ENCODE measurements at places on chromosomes 2 and 18.

GRCh38 chr18:24209558-24209957 lies 70.7 kb downstream of the CABYR start:
- no peak for DNase-seq

GRCh38 chr18:47264308-47264700 lies 12.8 kb upstream of the SKOR2 start:
- no peak for DNase-seq

DNA sequence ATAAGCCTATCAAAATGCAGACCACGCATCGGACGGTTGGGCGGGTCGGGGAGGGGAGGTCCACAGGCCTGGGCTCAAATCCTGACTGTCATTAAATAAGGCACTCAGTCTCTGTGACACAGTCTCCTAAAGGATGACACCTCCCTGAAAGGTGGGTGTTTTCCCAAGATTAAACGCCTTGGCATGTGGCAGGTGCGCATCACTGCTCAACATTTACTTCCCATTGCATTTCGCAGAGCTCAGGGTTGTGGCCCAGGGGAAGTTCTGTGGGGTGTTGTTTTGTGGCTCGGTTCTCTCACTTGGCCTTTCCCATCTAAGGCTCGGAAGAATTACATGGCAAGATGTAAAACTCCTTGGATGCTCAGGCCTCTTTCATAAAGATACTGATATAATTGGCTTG lies 107.4 kb downstream of the NCK2 start:
- no peak for DNase-seq

- DNase-seq = no peak
Observed at GRCh38 chr18:24108641-24109040, 30.2 kb upstream of the CABYR start.

- DNase-seq = no peak
Observed at GRCh38 chr2:88144914-88145497, 17.1 kb upstream of the FABP1 start.

- no peak for DNase-seq
Observed at GRCh38 chr2:176494949-176495353, 225.7 kb downstream of the MTX2 start.

GRCh38 chr2:105915005-105915558 lies 170.4 kb downstream of the NCK2 start:
- no peak for DNase-seq

GRCh38 chr2:188956961-188957360 lies 17.2 kb upstream of the COL3A1 start:
- no peak for DNase-seq

- no peak for DNase-seq
Observed at GRCh38 chr2:236861944-236862343, 223.7 kb upstream of the COPS8 start.

- no peak for DNase-seq
Observed at GRCh38 chr2:5359397-5359796, 332.8 kb upstream of the SOX11 start.

GRCh38 chr18:8217051-8217564 lies 392.1 kb upstream of the RAB12 start:
- no peak for DNase-seq

GRCh38 chr2:102366406-102367112 lies 11.0 kb downstream of the IL18R1 start:
- DNase-seq = peak; percentile 37

DNA sequence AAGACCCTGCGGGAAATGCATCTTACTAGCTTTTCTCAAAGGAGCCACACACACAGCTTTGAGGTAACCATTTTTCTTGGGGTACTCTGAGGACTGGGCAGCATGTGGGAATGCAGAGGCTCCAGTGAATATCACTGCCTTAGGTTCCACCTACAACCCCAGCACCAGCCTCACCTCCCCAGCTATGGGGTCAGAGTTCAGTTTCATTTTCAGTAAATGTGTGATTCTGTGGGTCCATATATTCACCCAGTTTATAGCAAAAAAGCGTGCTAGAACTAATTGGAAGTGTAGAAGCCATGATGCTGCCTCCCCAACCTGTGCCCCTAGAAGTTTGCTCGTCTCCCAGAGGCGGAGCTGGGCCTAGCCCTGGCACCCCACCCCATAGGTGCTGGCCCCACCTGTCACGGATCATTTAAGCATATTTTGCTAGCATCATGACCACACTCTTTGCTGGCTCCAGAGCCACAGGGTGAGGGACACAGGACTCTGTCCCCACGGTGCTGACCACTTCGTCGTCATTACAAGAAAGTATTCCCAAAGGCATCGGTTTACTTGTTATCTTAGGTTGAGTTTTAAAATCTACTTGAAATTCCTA lies 57.7 kb downstream of the SH3RF3 start:
- DNase-seq = no peak

- DNase-seq = no peak
Observed at GRCh38 chr2:17634997-17635396, 94.5 kb downstream of the VSNL1 start.

DNA sequence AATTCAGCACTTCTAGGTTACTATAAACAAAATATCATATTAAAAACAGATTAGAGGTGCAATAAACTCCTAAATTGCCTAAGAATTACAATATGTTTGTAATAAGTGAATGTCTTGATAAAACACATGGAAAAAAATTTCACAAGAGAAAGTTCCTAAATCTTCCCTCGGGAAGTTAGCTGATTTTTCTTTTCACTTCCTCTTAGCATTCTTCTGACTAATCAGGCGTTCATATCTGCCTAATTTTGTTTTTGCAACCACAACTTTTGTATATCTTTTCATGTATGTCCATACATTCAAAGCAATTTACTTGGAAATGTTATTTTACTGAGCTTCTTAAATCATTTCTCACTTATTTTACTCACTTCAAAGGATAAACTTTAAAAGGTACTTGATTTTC lies 88.5 kb downstream of the RTTN start:
- no peak for DNase-seq

DNA sequence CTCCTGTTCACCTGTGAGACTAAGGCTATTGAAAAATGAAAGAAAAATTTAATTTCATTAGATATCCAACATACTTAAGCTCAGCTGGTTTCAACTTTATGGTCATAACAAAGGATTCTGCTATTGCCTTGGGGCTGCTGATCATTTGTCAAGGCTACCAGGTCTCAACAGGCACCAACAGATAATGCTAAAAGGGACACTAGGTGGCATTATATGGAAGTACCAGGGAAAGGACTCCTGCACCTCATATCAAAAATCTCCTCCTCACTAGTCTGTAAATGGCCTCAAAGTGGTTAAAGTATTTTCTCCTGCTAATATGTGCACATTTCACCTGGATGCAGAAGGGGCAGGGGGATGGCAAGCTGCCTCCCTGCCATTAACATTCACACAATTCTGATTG lies 167.9 kb upstream of the REG3A start:
- DNase-seq = no peak

- no peak for DNase-seq
Observed at GRCh38 chr2:207897541-207898353, 127.6 kb downstream of the PLEKHM3 start.

GRCh38 chr2:211800001-211800400 lies 738.6 kb downstream of the ERBB4 start:
- DNase-seq = no peak

- DNase-seq = no peak
Observed at GRCh38 chr18:7635948-7636347, 68.8 kb downstream of the PTPRM start.

- DNase-seq = peak; percentile 27
Observed at GRCh38 chr18:34977838-34978532, 63.2 kb upstream of the MAPRE2 start.

DNA sequence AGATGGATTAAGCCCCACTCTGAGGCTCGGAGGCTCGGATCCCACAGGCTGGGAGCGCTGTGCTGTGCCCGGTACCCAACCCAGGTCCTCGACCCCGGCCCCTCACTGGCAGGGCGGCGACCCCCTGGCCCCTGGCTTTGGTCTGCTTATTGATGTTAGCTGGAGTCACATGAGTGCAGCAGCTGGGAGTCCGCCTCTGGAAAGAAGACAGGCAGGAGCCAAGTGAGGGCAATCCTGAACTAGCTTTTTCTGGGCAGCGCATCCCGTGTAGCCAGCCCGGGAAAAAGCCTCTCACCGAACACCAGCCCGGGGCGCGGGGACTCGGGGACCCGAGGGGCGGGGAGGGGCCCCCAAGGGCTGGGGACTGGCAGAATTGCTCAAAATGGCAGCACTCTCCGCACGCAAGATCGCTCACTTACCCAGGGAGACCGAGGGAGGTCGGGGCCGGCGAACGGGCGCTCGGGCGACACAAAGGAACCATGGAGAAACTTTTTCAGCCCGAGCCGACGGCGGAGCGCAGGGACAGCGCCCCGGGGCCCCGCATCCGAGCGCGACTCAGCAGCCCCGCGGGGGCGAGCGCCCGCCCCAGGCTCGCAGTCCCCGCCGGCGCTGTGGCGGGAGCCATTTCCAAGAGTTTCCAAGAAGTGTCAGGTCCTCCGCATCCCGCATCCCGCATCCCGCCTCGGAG lies 567 bp downstream of the TMEM200C start:
- peak; percentile 57 for DNase-seq

- no peak for DNase-seq
Observed at GRCh38 chr18:56148373-56148772, 490.0 kb downstream of the TXNL1 start.

GRCh38 chr2:144405982-144406788 lies 113.7 kb downstream of the ZEB2 start:
- no peak for DNase-seq

DNA sequence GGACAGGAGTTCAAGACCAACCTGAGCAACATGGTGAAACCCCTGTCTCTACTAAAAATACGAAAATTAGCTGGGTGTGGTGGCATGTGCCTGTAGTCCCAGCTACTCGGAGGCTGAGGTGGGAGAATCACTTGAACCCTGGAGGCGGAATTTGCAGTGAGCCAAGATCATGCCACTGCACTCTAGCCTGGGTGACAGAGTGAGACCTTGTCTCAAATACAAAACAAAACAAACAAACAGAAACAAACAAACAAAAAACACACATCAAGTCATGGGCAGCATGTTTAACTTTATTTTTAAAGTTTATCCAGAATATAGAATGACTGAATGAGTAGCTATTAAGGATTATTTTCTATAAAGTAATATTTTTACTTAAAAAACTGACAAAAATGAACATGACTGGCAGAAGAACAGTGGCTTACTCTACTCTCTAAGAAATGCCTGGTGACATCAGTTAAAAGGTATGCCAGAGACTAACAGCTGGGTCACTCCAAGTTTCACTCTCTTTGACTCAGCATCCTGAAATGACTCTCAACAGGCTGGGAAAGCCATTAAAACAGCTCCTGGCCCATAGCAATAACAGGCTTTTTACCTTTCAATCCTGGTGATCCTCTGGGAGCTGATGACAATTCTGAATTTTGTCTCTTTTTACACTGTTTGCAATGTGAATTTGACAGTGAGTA lies 281.6 kb upstream of the STON1 start:
- peak; percentile 19 for DNase-seq

- DNase-seq = no peak
Observed at GRCh38 chr2:201597397-201597796, 45.9 kb downstream of the TMEM237 start.

DNA sequence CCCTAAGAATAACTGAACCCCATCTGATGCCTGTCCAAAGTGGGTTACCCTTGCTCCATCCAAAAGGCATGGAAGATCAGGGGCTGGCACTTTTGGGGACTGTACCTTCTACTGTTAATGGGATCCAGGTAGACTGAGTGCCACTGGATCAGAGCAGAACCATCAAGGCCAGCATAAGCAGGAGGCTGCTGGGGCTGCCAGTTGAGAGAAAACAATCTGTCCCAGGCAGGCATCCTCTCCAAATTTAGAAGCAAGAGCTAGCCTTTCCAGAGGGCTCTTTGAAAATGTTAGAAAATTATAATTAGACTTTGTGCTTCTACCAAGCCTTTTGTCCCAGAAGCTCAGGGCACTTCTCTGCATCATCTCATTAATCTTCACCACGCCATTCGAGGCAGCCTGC lies 245.6 kb downstream of the CDH20 start:
- DNase-seq = no peak

DNA sequence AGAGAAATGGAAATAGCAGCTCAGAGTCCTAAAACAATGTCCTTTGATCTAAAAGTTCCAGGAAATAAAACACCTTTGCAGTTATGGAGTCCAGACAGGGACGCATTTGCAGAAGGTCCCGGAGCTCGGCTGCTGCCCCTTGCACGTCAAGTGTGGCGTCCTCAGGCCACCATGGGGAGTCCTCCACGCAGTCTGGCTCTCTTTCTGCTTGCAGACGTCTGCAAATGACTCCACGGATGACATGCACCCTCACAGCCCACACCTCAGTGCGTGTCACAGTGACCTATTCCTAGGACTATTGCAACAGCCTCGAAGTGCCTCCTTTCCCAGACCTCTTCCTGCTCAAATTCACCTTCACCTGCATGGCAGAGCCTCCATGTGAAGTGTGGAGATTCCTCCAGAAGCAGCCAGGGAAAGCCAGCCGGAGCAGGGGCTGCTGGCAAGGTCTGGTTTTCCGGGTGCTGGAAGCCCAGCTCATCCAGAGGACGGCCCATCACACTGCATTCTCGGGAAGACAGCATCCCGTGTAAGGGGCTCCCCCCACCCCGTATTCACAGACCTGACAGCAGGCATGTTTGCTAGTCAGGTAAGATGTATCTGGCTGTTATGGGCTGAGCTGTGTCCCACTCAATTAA lies 137.7 kb downstream of the ASB1 start:
- peak; percentile 2 for DNase-seq

DNA sequence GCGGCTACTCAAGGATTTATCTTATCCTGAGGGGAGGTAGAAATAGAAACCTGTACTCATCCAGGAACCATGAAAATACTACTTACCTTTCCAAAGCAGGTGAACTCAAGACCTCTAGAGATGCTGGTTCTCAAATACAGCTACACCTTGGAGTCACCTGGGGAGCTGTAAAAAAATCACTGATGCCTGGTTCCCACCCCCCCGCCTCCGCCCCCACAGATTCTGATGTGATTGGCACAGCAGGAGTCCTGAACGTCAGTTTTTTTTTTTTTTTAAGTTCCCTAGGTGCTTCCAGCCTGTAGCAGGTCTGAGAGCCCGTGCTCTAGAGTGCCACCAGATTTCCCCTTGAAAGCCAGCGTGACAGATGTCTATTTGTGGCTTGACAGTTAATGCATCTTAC lies 113.6 kb downstream of the MRO start:
- no peak for DNase-seq

DNA sequence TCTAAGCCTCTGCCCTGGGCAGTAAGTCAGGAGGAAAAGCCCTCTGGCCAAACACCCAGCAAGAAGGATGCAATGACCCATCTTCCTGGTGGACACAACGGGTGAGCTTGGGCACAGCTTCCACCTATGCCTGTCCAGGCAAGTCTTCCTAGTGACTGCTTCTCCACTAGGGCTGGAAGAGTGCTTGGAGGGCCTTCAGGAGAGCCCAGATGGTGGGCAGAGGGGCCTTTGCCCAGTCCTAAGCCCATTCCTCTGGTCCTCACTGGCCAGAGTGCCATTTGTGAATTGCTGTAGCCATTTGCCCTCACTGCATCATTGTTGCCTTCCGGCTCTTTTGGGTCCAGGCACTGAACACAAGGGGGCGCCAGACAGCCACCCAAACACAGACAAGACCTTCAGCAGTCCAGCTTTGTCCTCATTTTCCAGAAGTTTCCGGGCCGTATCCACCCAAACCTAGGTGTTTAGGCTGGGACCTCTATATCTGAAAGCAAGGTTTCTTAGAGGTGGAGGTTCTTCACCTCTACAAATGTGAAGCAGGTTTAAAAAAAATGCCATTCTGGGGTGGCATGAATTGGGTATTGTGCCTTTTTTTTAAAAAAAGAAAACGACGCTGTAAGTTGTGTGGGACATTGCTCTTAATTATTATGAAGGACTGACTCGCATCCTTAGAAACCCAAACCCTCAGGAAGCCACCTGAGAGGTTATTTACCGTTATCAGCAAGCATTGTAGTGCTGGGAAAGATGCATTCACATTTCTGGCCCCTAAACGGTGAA lies 29.5 kb downstream of the PAX8 start:
- DNase-seq = peak; percentile 88

- no peak for DNase-seq
Observed at GRCh38 chr2:22491442-22491841, 893.5 kb upstream of the KLHL29 start.
